ENCODE measurements at places on chromosomes 5 and 9. TPM values are rescaled to one million over a fixed set of nuclear protein-coding genes. Genes with fewer than 3 reads are reported as not detected.

The SLC25A2 gene
- total RNA-seq: 0.88 TPM

The PLPP7 gene
- total RNA-seq: not detected

DNA sequence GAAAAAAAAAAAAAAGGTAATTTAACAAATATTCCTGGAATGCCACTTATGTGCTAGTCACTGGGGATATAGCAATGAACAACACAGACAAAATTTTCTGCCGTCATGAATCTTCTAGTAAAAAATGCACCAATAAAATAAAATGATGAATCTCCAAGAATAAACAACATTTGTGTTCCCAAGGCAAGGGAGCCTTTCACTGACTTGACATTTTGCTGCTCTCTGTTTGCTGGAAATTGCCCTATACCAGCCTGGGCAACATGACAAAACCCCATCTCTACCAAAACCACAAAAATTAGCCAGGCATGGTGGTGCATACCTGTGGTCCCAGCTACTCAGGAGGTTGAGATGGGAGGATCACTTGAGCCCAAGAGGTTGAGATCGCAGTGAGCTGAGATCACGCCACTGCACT lies 64.5 kb upstream of the ERBIN start:
- no peaks in the 10 kb centered on the region for H3K4me1 ChIP-seq
- no peaks in the 10 kb centered on the region for H3K27me3 ChIP-seq
- no peak overlapping the region for H3K27ac ChIP-seq

DNA sequence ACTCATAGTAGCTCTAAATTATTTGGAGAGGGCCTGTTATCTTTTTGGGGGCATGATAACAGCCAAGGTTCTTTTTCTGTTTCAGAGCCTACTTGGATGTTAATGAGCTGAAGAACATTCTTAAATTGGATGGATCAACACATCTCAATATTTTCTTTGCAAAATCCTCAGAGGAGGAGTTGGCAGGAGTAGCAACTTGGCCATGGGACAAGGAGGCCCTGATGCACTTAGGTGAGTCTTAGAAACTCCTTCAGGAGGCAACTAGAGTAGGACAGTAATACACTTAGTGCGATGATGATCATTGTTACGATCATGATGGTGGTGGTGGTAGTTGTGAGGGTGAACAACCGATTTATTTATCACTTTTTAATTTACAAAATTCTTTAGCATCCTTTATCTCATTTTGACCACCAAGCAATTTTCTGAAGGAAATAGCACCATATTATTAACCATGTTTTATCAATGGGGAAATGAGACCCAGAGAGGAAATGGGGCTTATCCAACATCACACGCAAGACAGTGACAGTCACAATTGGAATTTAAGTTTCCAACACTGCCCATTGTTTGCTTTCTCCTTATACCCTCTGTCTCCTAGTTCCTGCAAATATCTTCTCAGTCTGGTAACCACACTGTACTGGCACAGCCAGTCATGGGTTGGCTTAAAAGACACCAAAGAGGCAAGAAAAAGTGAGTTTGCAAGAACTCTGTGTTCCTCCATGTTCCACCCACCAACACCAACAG lies 54.0 kb downstream of the PAPPA start:
- no peaks in the 10 kb centered on the region for H3K27me3 ChIP-seq
- no peak overlapping the region for H3K4me3 ChIP-seq
- H3K36me3 ChIP-seq: peaks cover 69% of the 10 kb centered on the region
- H3K4me1 ChIP-seq: peaks cover 16% of the 10 kb centered on the region

DNA sequence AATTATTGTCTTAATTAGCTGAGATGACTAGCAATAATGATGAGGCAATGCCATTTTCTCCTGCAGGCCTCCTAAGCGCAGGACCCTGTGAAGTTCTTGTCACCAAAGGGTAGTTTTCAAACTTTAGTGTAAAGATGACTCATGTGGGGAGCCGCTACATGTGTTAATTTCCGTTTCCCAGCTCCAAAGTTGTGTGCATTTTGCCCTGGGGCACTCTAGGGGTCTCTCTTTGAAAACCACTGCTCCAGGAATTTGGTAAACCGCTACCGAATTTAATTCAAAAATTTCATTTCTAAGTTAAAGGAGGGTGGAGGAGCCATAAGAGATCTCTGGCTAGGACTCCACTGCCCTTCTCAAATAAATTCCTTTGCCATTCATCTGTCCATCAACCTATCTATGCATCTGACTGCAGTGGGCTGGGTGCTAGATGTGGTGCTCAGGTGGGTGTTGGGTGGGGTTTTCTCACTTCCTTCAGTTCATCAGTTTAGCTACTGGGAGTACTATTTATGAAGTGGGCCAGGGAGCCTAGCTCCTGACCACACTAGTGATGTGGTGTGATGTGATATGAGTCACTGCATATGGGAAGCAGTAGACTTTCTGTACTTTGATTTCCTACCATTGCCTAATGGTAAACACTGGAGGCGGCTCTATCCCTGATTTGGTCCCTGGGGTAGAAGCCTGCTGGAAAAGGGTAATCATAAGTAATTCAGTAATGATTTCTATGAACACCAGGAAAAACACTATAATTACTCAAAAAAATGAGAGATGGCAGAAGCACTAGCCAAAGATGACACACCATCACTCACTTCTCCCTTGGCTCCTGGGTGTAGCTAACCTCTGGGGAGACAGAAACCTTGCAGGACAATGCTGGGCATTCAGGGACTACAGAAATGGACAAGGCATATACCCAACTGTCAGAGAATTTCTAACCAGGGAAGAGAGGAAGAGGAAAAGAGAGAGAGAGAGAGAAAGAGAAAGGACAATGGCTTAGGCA lies 4.0 kb upstream of the ZSWIM6 start:
- peaks cover 23% of the 10 kb centered on the region for H3K4me1 ChIP-seq
- H3K27ac ChIP-seq: no peak overlapping the region
- H3K4me3 ChIP-seq: no peak overlapping the region
- H3K36me3 ChIP-seq: no peaks in the 10 kb centered on the region

- DNase-seq: peak; percentile 67
- no peak overlapping the region for H3K4me3 ChIP-seq
- H3K27me3 ChIP-seq: no peaks in the 10 kb centered on the region
- H3K4me1 ChIP-seq: peaks cover 87% of the 10 kb centered on the region
Measured at GRCh38 chr9:87599901-87600610, 102.4 kb downstream of the DAPK1 start.

GRCh38 chr5:139646912-139647505 lies 1.1 kb upstream of the CXXC5 start:
- H3K4me3 ChIP-seq: no peak overlapping the region
- no peaks in the 10 kb centered on the region for H3K36me3 ChIP-seq
- no peak overlapping the region for H3K27ac ChIP-seq
- peaks cover 23% of the 10 kb centered on the region for H3K4me1 ChIP-seq
- no peaks in the 10 kb centered on the region for H3K27me3 ChIP-seq

DNA sequence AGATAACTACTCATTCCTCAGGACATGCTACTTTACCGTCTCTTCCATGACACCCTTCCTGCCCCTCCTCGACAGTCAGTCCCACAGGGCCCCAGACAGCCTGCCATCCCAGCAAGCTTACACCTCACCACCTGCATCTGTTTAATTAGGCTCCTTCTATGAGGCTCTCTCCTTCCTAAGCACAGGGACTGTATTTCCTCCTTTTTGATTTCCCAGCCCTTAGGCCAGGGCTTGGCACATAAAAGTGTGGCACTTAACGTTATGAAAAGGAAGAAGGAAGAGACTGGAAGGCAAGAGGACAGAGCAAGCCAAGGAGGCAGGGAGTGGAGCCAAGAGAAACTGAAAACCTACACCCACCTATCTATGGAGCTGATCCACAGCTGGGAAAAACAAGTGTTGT lies 146.8 kb downstream of the SIL1 start:
- no peak for DNase-seq
- no peak overlapping the region for H3K27ac ChIP-seq
- peaks cover 18% of the 10 kb centered on the region for H3K4me1 ChIP-seq

DNA sequence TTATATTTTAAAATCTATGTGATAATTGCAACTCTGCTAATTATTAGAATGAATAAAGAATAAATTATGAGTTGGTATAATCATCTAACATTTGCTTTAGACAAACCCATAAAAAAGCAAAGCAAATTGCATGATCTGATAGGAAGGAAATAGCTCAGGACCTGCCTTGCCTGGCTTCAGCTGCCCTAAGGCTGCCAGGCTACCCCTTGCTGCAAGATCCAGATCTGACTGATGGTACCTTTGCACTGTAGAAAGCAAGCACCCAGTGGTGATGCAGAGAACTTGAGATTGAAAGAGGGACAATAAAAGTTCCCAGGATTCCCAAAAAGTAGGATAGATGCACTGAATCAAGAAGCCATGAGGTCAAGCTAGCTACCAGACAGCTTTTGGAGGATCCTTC lies 100.9 kb upstream of the FSTL4 start:
- H3K27me3 ChIP-seq: no peaks in the 10 kb centered on the region
- no peaks in the 10 kb centered on the region for H3K36me3 ChIP-seq
- no peak overlapping the region for H3K4me3 ChIP-seq
- DNase-seq: no peak
- H3K4me1 ChIP-seq: no peaks in the 10 kb centered on the region
- no peak overlapping the region for H3K27ac ChIP-seq
